ENCODE measurements at places on chromosomes 4 and X.

DNA sequence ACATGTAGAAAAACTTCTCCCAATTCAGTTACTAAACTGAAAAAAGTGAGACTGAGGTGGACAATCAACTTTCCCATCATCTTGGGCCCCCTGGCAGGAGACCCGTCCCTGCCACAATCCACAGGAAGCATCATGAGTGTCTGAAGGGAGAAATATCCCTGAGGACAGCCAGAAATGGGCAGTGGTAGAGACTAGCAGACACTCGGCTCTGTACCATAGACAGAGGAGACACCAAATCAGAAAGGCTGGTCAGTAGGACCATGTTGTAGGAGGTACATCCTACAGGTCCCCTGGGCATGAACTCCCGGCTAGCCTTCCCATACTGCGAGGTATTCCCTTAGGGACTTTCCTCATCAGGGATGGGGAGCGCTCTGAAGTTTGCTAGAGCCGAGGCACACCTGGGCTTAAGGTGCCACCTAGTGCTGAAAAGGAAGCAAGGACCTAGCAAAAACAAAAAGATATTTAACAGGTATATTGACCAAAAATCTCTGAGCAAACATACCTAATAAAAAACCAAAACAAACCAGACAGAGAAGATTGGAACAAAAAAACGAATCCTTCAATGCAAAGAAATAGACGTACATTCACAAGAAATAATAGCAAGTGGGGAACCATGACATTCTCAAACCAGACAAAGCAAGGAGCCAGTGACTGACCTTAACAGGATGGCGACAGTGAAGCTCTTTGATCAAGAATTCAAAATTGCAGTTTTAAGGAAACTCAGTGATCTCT, 55.6 kb downstream of the HAUS3 start:
- no peak for DNase-seq

DNA sequence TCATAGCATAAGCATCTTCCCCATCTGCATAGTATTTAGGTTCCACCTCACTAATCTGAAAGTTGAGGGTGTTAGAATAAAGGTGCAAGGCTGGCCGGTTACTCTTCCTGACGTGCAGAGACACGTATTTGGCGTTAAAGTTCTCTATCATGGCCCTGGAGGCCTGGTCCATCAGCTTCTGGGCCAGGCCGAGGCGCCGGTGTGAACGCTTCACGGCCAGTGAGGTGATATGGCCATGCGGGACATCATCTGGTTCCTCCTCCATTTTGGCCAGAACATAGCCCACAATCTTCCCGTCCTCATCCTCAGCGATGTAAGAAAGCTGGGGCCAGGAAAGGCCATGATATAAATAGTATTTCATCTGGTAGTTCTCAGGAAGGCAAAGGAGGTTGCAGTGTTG, 425 bp downstream of the NAA11 start:
- no peak for DNase-seq

GRCh38 chr4:57109847-57110639, at the start of gene IGFBP7:
IGFBP7 (minus strand) TSS chr4:57110385; CDS start chr4:57110351, 34 bp downstream.
- peak; percentile 1 for DNase-seq

DNA sequence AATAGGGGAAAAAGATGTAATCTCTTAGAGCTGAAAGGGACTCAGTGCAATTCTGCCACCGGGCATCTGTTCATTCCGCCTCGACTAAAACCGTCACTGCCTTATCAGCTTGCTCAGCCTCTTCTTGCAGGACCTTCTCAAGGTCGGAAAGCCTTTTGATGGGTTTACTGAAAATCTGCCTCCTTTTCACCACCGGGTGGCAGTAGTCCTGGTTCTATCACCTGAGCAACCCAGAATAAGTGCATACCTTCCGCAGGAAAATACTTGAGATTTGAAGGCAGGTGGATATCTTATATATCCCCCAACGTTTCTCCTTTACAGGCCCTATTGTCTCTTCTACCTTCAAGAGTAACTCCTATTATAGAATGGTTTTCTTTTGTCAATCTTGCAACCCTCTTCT, 103.4 kb upstream of the PAK3 start:
- DNase-seq, result no peak

- no peak for DNase-seq
These were observed 57.1 kb downstream of the ELF4 start for GRCh38 chrX:130053236-130053635.

- no peak for DNase-seq
These were observed 129.1 kb downstream of the CPZ start for GRCh38 chr4:8721621-8722020.

DNA sequence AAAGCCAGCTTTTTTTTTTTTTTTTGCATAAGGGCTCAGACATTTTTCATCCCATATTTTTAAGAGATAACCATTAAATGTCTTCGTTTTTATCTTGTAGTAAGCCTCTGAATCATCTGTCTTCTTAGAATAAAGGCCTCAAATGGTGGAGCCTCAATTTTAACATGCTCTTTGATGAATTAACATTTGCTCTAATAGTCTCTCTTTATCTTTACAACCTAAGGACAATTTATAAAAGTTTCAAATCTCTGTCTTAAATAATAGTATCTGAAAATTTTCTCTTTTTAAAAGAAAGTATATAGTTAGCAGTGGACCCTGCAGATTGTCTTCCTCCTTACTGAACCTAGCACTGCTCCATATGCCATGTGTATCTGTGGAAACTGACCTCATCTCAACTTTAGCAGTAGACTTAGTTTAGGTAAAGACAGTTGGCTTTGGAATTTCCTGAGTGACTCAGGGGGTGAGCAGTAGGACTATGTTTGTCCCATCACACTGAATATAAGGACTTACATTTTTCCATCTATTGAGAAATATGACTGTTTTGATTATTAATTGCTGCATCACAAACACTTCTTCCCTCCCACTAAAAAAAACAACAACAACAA, 1658.0 kb downstream of the STIM2 start:
- DNase-seq, result no peak

Measured in stimulated activated CD8-positive, alpha-beta memory T cell treated with anti-CD3 and anti-CD28 coated beads, Interleukin-7, amount 100 ng/mL, for 4 hours (primary cell).